ENCODE measurements at places on chromosomes 3 and 15. TPM values are rescaled to one million over a fixed set of nuclear protein-coding genes. Genes with fewer than 3 reads are reported as not detected.

The ADIPOQ gene
- not detected for total RNA-seq

The KIF9 gene
- total RNA-seq: 16.9 TPM

The EPHB3 gene
- total RNA-seq: 11.7 TPM

DNA sequence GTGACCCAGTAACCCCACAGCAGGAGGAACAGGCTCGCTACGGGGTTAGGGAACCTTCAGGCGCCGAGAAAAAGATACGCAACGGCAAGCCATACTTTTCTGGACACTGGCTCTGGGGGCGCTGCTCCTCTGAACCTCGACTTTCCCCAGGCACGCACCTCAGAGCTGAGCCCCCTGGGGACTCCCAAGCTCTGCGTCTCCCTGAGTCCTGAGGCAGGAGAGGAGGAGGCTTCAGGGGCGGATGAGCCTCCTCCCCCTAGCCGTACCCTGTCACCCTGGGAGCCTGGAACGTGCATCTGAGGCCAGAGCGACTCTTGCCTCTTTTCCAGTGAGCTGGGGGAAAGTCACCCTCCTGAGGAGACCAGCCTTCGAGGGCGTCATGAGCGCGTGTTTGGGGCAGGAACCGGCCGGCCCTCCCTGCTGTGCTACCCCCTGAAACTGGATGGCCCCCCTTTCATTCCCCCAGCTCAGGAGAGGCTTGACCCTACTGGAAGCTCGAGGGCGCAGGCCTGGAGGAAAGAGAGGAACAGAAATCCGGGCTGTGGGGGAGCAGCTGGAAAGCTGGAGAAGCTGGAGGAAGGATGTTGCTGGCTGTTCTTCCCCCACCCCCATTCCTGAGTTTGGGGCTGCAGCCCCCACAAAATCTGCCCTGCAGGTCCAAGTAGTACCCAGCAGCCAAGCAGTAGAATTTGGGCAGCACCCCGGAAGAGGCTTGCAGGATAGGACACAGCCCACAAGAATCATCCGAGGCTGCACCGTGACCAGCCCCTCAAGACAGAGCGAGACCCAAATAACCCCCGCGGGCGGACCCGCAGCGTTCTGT lies 25.1 kb upstream of the POLG start:
- H3K27me3 ChIP-seq: peaks cover 85% of the 10 kb centered on the region
- no peak for DNase-seq
- H3K27ac ChIP-seq: no peak overlapping the region
- peaks cover 15% of the 10 kb centered on the region for H3K4me1 ChIP-seq

DNA sequence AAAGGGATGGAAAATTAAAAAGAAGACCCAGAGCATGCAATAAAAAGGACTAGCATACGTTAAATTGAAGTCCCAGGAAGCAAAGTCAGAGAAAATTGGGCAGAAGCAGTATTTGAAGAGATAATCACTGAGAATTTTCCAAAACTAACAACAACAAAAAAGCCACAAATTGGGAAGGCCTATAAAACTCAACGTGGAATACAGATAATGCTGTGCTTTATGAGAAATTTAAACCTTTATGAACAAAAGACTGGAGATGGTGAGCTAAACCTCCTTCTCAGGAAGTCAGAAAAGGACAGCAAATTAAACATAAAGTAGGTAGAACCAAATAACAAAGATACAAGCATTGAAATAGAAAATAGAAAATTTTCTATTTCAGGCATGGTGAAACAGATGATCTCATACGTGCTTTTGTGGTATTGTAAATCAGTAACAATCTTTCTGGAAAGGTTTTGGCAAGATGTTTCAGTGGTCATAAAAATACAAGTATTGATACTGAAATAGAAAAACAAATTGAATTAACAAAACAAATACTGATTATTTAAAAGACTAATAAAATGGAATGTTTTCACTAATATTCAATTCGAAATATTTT lies 55.6 kb downstream of the LYSMD4 start:
- DNase-seq: no peak
- H3K4me3 ChIP-seq: no peak overlapping the region
- H3K36me3 ChIP-seq: peaks cover 34% of the 10 kb centered on the region
- H3K27ac ChIP-seq: no peak overlapping the region
- H3K27me3 ChIP-seq: no peaks in the 10 kb centered on the region
- no peaks in the 10 kb centered on the region for H3K4me1 ChIP-seq

DNA sequence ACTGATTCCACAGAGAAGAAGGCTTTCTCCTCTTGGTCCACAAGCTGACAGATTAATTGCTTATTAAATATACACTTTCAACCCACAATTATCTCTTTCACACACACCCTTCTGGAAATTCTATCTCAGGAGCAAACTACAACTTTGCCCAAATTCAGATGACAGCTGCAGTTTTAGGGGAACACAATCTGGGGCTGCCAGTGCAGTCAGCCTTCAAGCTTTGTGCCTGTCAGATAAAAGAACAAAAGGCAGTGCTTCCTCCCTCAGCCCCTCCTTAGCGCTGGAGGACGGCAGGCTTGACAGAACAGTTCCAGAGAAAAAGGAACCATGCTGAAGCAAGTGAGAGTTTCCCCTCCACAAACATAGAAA lies 99.6 kb downstream of the TMCC1 start:
- no peaks in the 10 kb centered on the region for H3K27me3 ChIP-seq
- H3K4me1 ChIP-seq: peaks cover 30% of the 10 kb centered on the region
- peak overlapping the region; percentile 99 for H3K27ac ChIP-seq
- H3K36me3 ChIP-seq: peaks cover 1% of the 10 kb centered on the region
- peak overlapping the region; percentile 72 for H3K4me3 ChIP-seq
- DNase-seq: no peak

DNA sequence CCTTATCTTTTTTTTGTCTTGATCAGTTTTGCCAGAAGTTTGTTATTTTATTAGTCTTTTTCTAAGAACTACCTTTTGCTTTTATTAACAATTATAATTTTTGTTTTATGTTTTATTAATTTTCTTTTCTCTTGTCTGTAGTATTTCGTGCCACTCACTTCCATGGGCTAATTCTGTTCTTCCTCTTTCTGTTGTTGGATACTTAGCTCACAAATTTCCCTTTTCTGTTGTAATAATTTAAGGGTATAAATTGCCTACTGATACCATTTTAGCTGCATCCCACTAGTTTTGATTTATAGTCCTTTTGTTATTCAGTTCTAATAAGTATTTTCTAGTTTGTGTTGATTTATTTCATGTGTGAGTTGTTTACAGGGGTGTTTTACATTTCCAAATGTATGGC lies 48.6 kb downstream of the SNRK start:
- no peak overlapping the region for H3K27ac ChIP-seq
- H3K4me1 ChIP-seq: no peaks in the 10 kb centered on the region
- H3K36me3 ChIP-seq: peaks cover 56% of the 10 kb centered on the region
- no peak for DNase-seq
- H3K27me3 ChIP-seq: no peaks in the 10 kb centered on the region
- H3K4me3 ChIP-seq: no peak overlapping the region

DNA sequence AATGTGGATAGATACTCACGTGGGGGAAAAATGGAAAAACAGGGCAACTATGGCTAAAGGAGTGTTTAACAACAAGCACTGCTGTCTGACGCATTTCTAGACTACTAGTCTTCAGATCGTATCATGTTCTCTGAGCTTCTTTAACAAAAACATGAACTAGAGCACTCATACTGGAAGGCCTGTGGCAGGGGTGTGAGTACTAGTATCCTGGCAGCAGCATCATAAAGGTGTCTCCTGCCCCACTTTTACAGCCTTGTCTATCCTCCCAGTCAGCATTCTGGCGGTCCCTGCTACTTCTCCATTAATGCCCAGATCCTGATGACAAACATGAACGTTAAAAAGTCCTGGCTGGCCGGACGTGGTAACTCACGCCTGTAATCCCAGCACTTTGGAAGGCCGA lies 4.0 kb downstream of the FMN1 start:
- no peaks in the 10 kb centered on the region for H3K36me3 ChIP-seq
- no peak overlapping the region for H3K4me3 ChIP-seq
- peaks cover 11% of the 10 kb centered on the region for H3K4me1 ChIP-seq
- peaks cover 23% of the 10 kb centered on the region for H3K27me3 ChIP-seq

DNA sequence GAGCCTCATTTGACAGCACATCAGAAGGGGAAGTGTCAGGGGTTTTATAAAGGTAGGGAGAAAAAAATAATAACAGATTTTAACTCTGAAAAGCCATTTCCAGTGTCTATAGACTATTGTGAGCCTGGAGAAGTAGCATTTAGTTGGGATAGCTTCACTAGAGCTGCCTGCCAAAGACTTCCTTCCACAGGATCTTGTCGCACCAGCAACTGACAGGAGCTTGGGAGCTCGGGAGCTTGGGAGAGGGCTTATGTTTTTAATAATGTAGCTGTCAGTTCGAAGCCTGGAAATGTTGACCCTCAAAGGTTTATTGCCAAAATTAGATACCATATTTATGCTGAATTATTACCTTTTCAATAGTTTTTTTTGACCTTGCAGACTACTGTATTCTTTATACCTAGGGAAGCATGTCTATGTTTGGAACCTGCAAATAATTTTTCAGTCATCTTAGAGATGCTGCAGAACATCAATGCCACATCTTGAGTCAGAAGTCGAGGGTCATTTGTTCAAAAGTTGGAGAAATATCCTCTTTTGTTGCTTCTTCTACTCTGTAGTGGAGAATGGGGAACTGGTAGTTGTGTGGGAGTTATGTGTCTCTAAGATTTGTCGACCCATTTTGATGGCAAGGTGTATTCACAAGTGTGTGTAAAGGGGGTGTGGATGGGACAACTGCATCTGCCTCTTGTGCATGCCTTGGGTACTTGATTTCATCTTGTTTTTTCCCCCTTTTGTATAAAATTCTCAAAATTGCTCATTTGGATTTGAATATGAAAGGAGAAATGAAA lies 41.7 kb downstream of the ARPP21 start:
- no peaks in the 10 kb centered on the region for H3K36me3 ChIP-seq
- H3K4me3 ChIP-seq: no peak overlapping the region
- H3K27me3 ChIP-seq: peaks cover 21% of the 10 kb centered on the region

GRCh38 chr15:70093481-70094319 lies 4.0 kb downstream of the TLE3 start:
- peak overlapping the region; percentile 82 for H3K27ac ChIP-seq
- no peak for DNase-seq
- peaks cover 27% of the 10 kb centered on the region for H3K36me3 ChIP-seq
- H3K4me1 ChIP-seq: peaks cover 65% of the 10 kb centered on the region

GRCh38 chr15:50823281-50823680 lies 57.8 kb upstream of the SPPL2A start:
- H3K36me3 ChIP-seq: no peaks in the 10 kb centered on the region
- no peak overlapping the region for H3K27ac ChIP-seq
- H3K4me3 ChIP-seq: no peak overlapping the region
- no peaks in the 10 kb centered on the region for H3K4me1 ChIP-seq
- H3K27me3 ChIP-seq: peaks cover 3% of the 10 kb centered on the region
